ENCODE measurements at places on chromosomes 3 and 15. TPM values are rescaled to one million over a fixed set of nuclear protein-coding genes. Genes with fewer than 3 reads are reported as not detected.
A peak's percentile ranks its signal among the peaks of the same experiment; 100 is the strongest.

CPB1 gene
- total RNA-seq = not detected

GRCh38 chr3:78905700-78906099 lies 862.1 kb downstream of the ROBO1 start:
- H3K27me3 ChIP-seq = no peaks in the 10 kb centered on the region
- H3K27ac ChIP-seq = no peak overlapping the region
- no peak overlapping the region for H3K4me3 ChIP-seq
- H3K4me1 ChIP-seq = no peaks in the 10 kb centered on the region
- no peak for DNase-seq

- H3K27me3 ChIP-seq = no peaks in the 10 kb centered on the region
- no peak overlapping the region for H3K27ac ChIP-seq
- no peaks in the 10 kb centered on the region for H3K36me3 ChIP-seq
- no peaks in the 10 kb centered on the region for H3K4me1 ChIP-seq
- no peak overlapping the region for H3K4me3 ChIP-seq
- DNase-seq = no peak
Measured at GRCh38 chr3:134846911-134847317, 51.9 kb downstream of the EPHB1 start.

DNA sequence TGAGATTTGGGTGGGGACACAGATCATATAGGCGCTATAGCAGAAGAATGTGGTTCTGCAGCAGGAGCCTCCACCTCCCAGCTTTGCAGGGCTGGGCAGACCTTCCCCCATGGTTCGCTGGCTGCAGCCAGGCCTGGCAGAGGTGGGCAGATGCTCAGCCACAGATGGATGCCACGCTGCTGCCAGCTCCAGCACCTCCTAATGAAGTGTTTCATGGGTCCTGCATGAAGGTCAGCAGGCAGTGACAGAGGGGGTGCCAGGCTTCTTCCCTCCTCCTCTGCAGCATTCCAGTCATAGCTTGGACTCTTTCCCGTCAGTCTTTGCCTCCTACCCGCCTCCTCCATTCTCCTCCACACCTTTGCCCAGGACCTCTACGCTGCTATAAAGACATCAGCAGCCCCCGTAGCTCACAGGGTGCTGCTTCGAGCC lies 85.9 kb downstream of the SLCO3A1 start:
- peaks cover 18% of the 10 kb centered on the region for H3K4me1 ChIP-seq
- no peak overlapping the region for H3K27ac ChIP-seq
- no peak for DNase-seq
- no peaks in the 10 kb centered on the region for H3K36me3 ChIP-seq

GRCh38 chr3:3172627-3173026 lies 6.9 kb downstream of the CRBN start:
- H3K36me3 ChIP-seq = peaks cover 19% of the 10 kb centered on the region
- DNase-seq = peak; percentile 29
- peaks cover 78% of the 10 kb centered on the region for H3K4me1 ChIP-seq
- peak overlapping the region; percentile 3 for H3K4me3 ChIP-seq
- no peaks in the 10 kb centered on the region for H3K27me3 ChIP-seq

DNA sequence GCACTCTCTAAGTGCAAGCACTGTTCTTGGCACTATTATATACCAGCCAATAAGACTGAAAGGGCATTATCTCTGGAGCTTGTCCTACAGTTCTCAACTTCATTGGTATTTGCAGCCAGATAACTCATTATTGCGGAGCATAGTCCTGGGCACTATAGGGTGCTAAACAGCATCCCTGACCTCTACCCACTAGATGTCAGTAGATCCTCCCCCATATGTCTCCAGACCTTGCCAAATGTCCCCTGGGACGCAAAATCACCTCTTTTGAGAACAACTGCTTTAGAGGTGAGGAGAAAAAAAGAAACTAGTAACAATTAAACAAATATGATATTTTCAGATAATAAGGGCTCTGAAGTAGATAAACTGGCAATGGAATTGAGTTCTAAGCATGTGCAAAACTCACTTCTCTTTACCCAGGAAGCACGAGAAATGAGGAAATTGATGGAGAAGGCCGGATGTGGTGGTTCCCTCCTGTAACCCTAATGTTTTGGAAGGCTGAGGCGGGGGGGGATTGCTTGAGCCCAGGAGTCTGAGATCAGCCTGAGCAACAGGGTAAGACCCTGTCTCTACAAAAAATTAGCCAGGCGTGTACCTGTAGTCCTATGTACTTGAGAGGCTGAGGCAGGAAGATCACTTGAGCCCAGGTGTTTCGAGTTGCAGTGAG lies 61.4 kb downstream of the FRMD4B start:
- H3K4me1 ChIP-seq = peaks cover 24% of the 10 kb centered on the region
- H3K36me3 ChIP-seq = no peaks in the 10 kb centered on the region
- no peaks in the 10 kb centered on the region for H3K27me3 ChIP-seq
- DNase-seq = no peak

DNA sequence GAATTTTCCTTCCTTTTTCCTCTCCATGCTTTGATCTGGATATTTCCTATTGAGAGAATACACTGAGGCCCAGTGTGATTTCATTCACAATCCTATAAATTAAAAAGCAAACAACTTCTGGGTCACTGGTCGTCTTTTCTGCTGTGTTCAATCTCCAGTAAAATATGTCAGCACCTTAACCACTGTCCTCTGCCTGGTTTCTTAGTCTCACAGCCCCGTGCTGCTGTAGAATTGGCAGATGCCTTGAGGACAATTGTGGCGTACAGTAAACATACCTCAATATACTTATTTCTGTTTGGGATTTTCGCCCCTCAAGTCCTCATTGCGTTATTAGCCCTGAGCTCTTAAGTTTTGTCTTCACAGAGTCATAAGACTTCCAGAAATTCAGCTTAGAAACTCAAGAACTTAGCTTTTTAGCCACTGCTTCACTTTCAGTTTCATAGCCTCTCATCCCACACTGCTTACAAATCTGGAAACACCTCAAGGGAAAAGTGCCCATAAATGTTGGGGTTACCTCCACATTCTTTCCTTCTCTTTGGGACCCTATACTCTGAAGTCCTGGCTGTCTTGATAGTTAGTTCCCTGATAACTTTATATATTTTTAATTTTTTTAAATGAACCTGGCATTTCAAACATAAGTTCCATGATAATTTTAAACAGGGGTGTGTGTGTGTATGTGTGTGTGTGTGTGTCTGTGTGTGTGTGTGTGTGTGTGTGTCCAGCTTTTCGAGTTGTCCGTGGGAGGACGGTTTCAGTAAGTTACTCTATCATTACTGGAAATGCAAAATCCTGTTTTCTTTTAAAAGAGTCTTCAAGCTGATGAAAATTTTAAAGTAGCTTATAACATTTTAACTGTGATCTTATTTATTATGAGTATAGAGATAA lies 238.4 kb upstream of the CTDSPL start:
- no peak overlapping the region for H3K4me3 ChIP-seq
- H3K27me3 ChIP-seq = no peaks in the 10 kb centered on the region
- DNase-seq = no peak
- H3K27ac ChIP-seq = no peak overlapping the region
- H3K4me1 ChIP-seq = no peaks in the 10 kb centered on the region
- no peaks in the 10 kb centered on the region for H3K36me3 ChIP-seq

- no peak overlapping the region for H3K4me3 ChIP-seq
- peaks cover 9% of the 10 kb centered on the region for H3K4me1 ChIP-seq
- no peak overlapping the region for H3K27ac ChIP-seq
- DNase-seq = no peak
- H3K36me3 ChIP-seq = no peaks in the 10 kb centered on the region
- no peaks in the 10 kb centered on the region for H3K27me3 ChIP-seq
Measured at GRCh38 chr3:188911026-188911850, 260.5 kb upstream of the TPRG1 start.

GRCh38 chr3:21417991-21418390 lies 333.0 kb downstream of the ZNF385D start:
- H3K4me1 ChIP-seq = no peaks in the 10 kb centered on the region
- no peak overlapping the region for H3K4me3 ChIP-seq
- no peaks in the 10 kb centered on the region for H3K27me3 ChIP-seq
- DNase-seq = no peak
- H3K36me3 ChIP-seq = no peaks in the 10 kb centered on the region

GRCh38 chr15:83282141-83282540 lies 2.3 kb downstream of the BNC1 start:
- DNase-seq = no peak
- H3K27ac ChIP-seq = no peak overlapping the region

NMD3 gene
- total RNA-seq = 67.4 TPM

GP5 gene
- 0.42 TPM for total RNA-seq

- H3K4me3 ChIP-seq = no peak overlapping the region
- H3K4me1 ChIP-seq = peaks cover 15% of the 10 kb centered on the region
- DNase-seq = no peak
Measured at GRCh38 chr3:30696896-30697295, 90.5 kb downstream of the TGFBR2 start.

EPB42 gene
- not detected for total RNA-seq

GRCh38 chr3:193087336-193087735 lies 153.7 kb upstream of the PLAAT1 start:
- no peaks in the 10 kb centered on the region for H3K4me1 ChIP-seq
- H3K36me3 ChIP-seq = no peaks in the 10 kb centered on the region
- DNase-seq = no peak
- H3K27me3 ChIP-seq = no peaks in the 10 kb centered on the region
- no peak overlapping the region for H3K27ac ChIP-seq

GRCh38 chr3:13419505-13420044 lies 547 bp downstream of the NUP210 start:
- peak; percentile 47 for DNase-seq
- no peaks in the 10 kb centered on the region for H3K27me3 ChIP-seq
- peaks cover 62% of the 10 kb centered on the region for H3K4me1 ChIP-seq
- no peaks in the 10 kb centered on the region for H3K36me3 ChIP-seq
- peak overlapping the region; percentile 94 for H3K4me3 ChIP-seq

GRCh38 chr3:13045904-13046568 lies 27.2 kb downstream of the IQSEC1 start:
- no peak for DNase-seq
- no peaks in the 10 kb centered on the region for H3K4me1 ChIP-seq
- H3K27me3 ChIP-seq = no peaks in the 10 kb centered on the region
- no peak overlapping the region for H3K4me3 ChIP-seq
- H3K27ac ChIP-seq = no peak overlapping the region
- no peaks in the 10 kb centered on the region for H3K36me3 ChIP-seq

DNA sequence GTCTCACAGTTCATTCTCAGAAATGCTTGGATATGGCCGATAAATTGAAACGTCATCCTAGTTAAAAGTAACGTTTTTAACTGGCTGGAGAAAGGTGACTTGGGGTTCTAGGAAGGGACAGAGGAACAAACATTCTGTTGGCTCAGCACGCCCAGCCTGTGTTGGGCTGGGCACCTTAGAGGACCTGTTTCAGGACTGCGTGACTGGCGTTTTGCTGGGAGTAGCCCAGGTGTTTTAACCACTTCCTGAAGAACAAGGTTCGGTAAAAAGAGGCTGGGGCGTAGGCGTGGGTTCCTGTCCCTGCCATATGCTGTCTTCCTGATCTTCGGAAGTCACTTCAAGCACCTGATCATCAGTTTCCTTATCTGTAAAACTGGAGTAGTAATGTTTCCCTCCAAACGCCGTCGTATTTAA lies 1.1 kb upstream of the TLNRD1 start:
- peak overlapping the region; percentile 96 for H3K4me3 ChIP-seq
- H3K27ac ChIP-seq = peak overlapping the region; percentile 93
- no peaks in the 10 kb centered on the region for H3K27me3 ChIP-seq
- DNase-seq = peak; percentile 58
- H3K36me3 ChIP-seq = peaks cover 11% of the 10 kb centered on the region

DNA sequence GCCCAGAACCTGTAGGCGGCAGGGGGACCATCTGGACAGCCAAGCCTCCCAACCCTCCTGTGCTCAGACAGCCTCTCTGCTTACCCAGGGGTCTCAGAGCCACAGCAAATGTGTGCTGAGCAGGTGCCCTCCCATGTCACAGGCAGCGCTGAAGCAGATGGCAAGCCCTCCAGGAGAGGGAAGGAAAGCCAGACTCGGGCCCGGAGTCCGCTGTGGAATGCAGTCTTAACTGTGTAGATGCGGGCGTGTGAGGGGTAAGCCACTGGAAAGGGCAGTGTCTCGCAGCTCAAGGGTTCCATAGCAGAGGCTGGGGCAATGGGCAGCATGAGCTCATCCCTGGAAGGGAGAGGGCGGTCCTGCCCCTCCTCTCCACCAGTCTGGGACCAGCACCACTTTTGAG lies 45.6 kb downstream of the UMPS start:
- no peaks in the 10 kb centered on the region for H3K4me1 ChIP-seq
- H3K36me3 ChIP-seq = no peaks in the 10 kb centered on the region
- H3K27me3 ChIP-seq = no peaks in the 10 kb centered on the region
- no peak overlapping the region for H3K4me3 ChIP-seq

DNA sequence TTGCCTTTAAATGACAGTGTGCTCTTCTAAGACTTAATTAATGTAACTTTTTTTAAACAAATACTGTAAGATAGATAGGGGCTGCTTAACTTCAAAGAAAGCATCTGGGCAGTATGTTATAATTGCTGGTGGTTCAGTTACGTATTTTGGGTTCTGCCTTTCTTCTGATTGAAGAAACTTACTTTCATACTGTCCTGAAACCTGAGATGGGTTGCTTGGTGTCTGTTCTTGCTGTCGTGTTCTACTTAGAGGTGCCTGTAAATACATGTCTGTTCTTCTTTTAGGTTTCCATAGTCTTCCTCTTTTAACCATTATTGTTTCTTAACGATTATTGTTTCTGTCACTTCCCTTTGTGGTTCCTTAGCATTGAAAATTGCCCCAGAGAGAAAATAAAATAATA lies 297.7 kb upstream of the CHRM5 start:
- H3K27me3 ChIP-seq = no peaks in the 10 kb centered on the region
- H3K36me3 ChIP-seq = no peaks in the 10 kb centered on the region
- DNase-seq = no peak
- no peak overlapping the region for H3K27ac ChIP-seq
- no peak overlapping the region for H3K4me3 ChIP-seq
- no peaks in the 10 kb centered on the region for H3K4me1 ChIP-seq

Data from CD8-positive, alpha-beta memory T cell (primary cell).